ENCODE measurements at places on chromosomes 7 and 10. TPM values are rescaled to one million over a fixed set of nuclear protein-coding genes. Genes with fewer than 3 reads are reported as not detected.
A peak's percentile ranks its signal among the peaks of the same experiment; 100 is the strongest.

- H3K4me1 ChIP-seq, result no peaks in the 10 kb centered on the region
- no peak for DNase-seq
- no peaks in the 10 kb centered on the region for H3K27me3 ChIP-seq
Measured at GRCh38 chr7:16559497-16560179, 33.0 kb downstream of the LRRC72 start.

- H3K36me3 ChIP-seq, result no peaks in the 10 kb centered on the region
- H3K4me3 ChIP-seq, result no peak overlapping the region
- H3K27ac ChIP-seq, result no peak overlapping the region
- no peak for DNase-seq
Measured at GRCh38 chr10:55449981-55450380, 649.0 kb upstream of the PCDH15 start.

The HTR5A gene
- not detected for total RNA-seq

DNA sequence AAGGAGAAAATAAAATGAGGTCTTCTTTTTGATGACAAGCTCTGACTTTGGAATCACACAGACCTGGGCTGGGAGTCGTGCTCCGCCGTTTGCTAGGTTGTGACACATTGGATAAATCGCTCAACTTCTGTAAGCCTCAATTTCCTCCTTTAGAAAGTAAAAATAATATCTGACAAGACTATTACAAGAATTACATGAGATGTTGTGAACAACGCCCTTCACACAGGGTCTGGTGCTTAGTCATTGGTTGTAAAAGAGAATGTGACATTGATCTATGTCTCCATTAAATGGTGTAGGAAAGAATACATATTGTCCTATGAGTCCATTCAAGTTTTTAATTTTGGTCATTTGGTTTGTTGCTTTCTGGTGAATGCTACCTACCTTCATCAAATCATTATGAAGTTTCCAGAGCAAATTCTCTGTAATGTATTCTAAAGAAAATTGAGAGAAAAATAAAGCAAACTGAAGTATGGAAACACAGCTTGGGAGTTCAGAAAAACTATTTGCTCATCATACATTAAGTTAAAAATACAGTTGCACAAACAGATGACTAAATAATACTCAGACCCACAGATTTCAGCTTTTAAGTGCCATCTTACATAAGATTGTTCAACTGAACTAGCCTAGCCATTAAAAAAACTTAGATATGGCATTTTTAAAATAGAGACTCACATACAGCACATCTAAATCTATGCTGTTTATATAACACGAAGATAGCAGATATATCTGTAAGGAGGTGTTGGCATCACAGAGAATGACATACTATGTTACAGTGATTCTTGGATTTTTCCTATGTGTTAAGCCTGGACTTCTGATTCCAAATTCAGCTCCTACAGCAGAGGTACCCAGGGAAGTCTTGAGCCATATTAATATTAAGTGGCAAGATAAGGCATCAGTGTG, 12.3 kb upstream of the ADRB1 start:
- H3K27ac ChIP-seq, result no peak overlapping the region
- no peak overlapping the region for H3K4me3 ChIP-seq
- H3K4me1 ChIP-seq, result no peaks in the 10 kb centered on the region
- no peaks in the 10 kb centered on the region for H3K36me3 ChIP-seq
- DNase-seq, result no peak
- no peaks in the 10 kb centered on the region for H3K27me3 ChIP-seq

- no peak for DNase-seq
- H3K4me3 ChIP-seq, result no peak overlapping the region
- no peaks in the 10 kb centered on the region for H3K27me3 ChIP-seq
- no peaks in the 10 kb centered on the region for H3K4me1 ChIP-seq
- no peak overlapping the region for H3K27ac ChIP-seq
Measured at GRCh38 chr10:86855513-86855912, 99.1 kb downstream of the BMPR1A start.

DNA sequence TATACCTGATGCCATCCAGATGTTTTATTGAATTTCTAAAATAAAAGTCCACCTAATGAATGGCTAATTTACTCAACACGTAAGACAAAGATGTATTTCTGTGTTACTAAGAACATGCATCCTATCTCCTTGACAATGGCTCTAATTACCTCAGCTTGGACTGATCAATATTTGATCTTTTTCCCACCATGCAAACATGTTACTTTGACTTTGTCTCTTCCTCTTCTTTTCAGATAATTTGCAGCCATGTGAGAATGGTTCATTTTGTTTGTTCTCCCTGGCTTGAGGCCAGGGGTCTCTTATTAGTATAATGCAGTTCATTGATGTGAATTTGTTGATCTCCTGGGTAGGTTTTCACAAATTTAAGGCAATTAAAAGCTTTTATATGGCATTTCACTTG, 302.1 kb downstream of the ADK start:
- no peaks in the 10 kb centered on the region for H3K36me3 ChIP-seq
- DNase-seq, result no peak
- H3K4me3 ChIP-seq, result no peak overlapping the region
- no peaks in the 10 kb centered on the region for H3K27me3 ChIP-seq
- no peaks in the 10 kb centered on the region for H3K4me1 ChIP-seq
- H3K27ac ChIP-seq, result no peak overlapping the region

GRCh38 chr7:40551685-40552576, 417.1 kb downstream of the SUGCT start:
- DNase-seq, result no peak
- no peak overlapping the region for H3K4me3 ChIP-seq
- H3K27me3 ChIP-seq, result no peaks in the 10 kb centered on the region

The CPXM2 gene
- 0.05 TPM for total RNA-seq

The WDFY4 gene
- total RNA-seq, result 7.1 TPM

- H3K4me3 ChIP-seq, result no peak overlapping the region
- no peaks in the 10 kb centered on the region for H3K4me1 ChIP-seq
- no peaks in the 10 kb centered on the region for H3K27me3 ChIP-seq
- DNase-seq, result no peak
- H3K27ac ChIP-seq, result no peak overlapping the region
Measured at GRCh38 chr10:128018691-128019090, 107.5 kb downstream of the MKI67 start.

DNA sequence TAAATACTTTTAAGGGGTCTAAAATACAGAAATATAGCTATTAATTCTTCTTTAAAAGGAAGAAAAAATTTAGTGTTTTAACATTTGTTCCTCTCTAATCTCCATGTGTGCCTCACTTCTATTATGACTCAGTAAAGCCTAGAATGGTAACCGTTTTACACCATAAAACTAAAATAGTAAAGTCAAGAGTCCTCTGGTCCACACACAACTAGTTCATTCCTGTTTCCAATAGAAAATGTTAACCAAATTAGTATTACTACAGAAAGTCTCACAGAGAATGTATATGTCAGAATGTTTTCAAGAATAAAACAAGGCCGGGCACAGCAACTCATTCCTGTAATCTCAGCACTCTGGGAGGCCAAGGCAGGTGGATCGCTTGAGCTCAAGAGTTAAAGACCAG, 55.8 kb downstream of the CNOT4 start:
- peaks cover 4% of the 10 kb centered on the region for H3K4me1 ChIP-seq
- H3K4me3 ChIP-seq, result no peak overlapping the region
- H3K27ac ChIP-seq, result no peak overlapping the region
- no peak for DNase-seq
- no peaks in the 10 kb centered on the region for H3K27me3 ChIP-seq

GRCh38 chr10:1567742-1568495, 169.4 kb downstream of the ADARB2 start:
- no peaks in the 10 kb centered on the region for H3K4me1 ChIP-seq
- no peak for DNase-seq
- H3K27ac ChIP-seq, result no peak overlapping the region
- no peaks in the 10 kb centered on the region for H3K27me3 ChIP-seq

DNA sequence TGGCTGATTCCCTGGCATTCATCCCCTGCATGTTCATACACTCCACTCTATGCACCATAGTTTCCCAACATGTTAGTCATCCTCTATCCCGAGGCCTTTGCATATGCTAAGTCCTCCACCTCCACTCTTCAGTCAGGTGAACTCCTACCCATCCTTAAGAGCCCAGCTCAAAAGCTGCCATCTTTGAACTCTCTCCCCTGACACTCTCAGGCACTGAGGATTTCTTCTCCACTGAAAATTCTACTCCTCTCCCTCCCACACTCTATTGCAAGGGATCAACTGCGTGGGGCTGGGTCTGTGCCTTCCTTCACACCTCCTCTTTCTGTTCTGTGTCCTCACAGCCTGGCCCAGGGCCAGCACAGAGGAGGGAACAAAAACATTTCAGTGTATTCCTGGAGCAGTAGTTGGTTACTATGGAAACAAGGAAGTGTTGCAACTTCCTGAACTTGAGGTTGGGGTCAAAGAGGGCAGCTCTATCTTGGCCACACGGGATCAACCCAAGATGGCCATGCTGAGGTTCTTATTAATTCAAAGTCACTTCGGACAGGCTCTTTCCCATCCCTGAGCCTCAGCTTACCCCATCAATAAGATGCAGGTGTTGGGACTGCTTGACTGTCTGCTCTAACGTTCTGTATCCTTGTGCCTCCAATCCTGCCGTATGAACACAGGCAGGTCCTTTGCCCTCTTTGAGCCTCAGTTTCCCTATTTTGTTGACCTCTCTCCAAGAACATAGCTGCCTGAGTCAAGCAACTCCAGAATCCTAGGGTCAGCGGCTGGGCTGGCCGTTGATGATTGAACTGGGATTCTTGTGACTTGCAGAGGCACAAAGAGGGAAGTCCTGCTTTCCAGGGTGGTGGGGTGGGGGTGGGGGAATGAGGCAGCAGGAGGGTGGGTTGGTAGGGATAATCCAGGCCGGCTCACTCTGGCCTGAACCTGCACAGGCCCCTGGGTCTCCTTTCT, 15.5 kb downstream of the ZMIZ1 start:
- no peaks in the 10 kb centered on the region for H3K36me3 ChIP-seq
- peak overlapping the region; percentile 70 for H3K27ac ChIP-seq
- peak; percentile 78 for DNase-seq
- peaks cover 80% of the 10 kb centered on the region for H3K4me1 ChIP-seq

The HKDC1 gene
- 5.6 TPM for total RNA-seq

The MMD2 gene
- not detected for total RNA-seq

The FOXP2 gene
- 7.4 TPM for total RNA-seq

GRCh38 chr7:69622960-69623359, 24.7 kb downstream of the AUTS2 start:
- peaks cover 2% of the 10 kb centered on the region for H3K27me3 ChIP-seq
- no peak for DNase-seq
- no peaks in the 10 kb centered on the region for H3K4me1 ChIP-seq
- H3K27ac ChIP-seq, result no peak overlapping the region

DNA sequence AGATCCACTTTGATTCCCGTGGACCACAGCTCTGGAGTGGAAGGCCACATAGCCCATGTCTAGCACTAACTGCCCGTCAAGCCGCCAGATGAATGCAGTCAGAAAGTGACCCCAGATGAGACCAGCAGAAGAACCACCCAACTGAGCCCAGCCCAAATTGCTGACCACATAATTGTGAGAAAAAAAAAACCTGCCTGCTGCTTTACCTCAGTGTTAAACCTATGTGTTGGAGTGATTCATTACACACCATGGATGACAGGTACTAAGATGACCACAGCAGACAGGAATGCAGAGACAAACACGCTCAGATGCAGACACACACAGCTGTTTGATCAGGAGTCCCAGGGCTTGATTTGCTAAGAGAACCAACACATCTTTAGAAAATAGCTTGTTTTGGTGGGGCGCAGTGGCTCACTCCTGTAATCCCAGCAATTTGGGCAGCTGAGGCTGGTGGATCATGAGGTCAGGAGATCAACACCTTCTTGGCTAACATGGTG, 168.1 kb upstream of the PPP2R2D start:
- no peak for DNase-seq
- H3K4me1 ChIP-seq, result no peaks in the 10 kb centered on the region
- H3K4me3 ChIP-seq, result no peak overlapping the region
- no peaks in the 10 kb centered on the region for H3K36me3 ChIP-seq
- no peaks in the 10 kb centered on the region for H3K27me3 ChIP-seq

The JCAD gene
- total RNA-seq, result 1.1 TPM

GRCh38 chr7:70487886-70488285, 644.1 kb upstream of the GALNT17 start:
- H3K4me1 ChIP-seq, result no peaks in the 10 kb centered on the region
- H3K27me3 ChIP-seq, result no peaks in the 10 kb centered on the region
- no peak for DNase-seq
- no peaks in the 10 kb centered on the region for H3K36me3 ChIP-seq
- no peak overlapping the region for H3K27ac ChIP-seq
- no peak overlapping the region for H3K4me3 ChIP-seq

DNA sequence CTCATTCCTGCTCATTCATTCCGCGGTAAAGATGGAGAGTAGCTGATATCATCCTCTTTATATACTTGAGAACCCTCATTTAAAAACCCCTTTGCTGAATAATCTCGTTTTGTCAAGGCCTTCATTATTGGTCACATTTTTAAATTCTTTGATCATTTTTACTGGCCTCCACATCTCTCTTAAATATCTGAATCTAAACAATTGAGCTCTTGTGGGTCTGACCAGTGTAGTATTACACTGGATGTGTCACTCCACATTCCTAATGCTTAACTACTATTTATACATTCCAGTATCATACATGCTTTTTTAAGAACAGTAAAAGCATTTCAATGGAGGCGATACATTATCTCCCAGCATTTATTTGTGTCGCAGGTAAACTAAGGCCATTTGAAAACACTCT, 12.6 kb upstream of the PRPS1L1 start:
- no peaks in the 10 kb centered on the region for H3K36me3 ChIP-seq
- H3K4me3 ChIP-seq, result no peak overlapping the region
- H3K27ac ChIP-seq, result no peak overlapping the region
- H3K27me3 ChIP-seq, result no peaks in the 10 kb centered on the region
- H3K4me1 ChIP-seq, result no peaks in the 10 kb centered on the region

DNA sequence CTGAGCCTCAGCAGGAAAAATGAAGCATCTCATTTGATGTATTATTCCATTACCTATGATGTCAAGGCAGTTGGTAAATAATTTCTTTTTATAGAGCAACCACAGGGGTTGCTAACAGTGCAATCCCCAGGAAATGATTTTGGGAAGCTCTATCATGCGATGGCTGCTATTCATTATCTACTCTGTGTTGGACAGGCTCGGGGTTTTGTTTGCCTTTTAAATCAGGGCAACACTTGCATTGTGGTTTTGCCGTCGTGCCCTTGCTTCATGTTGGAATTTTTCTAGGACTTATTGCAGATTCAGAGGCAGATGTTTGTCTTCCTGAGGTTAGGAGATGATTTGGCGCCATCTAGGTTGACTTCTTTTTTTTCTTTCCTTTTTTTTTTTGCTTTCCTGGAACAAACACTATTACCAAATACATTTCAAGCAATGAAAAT, 128.4 kb downstream of the BICC1 start:
- no peak overlapping the region for H3K4me3 ChIP-seq
- no peak overlapping the region for H3K27ac ChIP-seq
- no peak for DNase-seq
- no peaks in the 10 kb centered on the region for H3K36me3 ChIP-seq

- no peak overlapping the region for H3K27ac ChIP-seq
- H3K27me3 ChIP-seq, result no peaks in the 10 kb centered on the region
- H3K4me1 ChIP-seq, result peaks cover 19% of the 10 kb centered on the region
- no peaks in the 10 kb centered on the region for H3K36me3 ChIP-seq
Measured at GRCh38 chr10:3071405-3072198, 4.3 kb downstream of the PFKP start.

The VSTM4 gene
- total RNA-seq, result 3.0 TPM

GRCh38 chr7:96016056-96016586, 243.8 kb downstream of the DYNC1I1 start:
- H3K4me1 ChIP-seq, result no peaks in the 10 kb centered on the region
- H3K27ac ChIP-seq, result no peak overlapping the region
- DNase-seq, result no peak
- no peaks in the 10 kb centered on the region for H3K36me3 ChIP-seq

All from liver (tissue), 10 donors.